ENCODE measurements at places on chromosomes 5 and 9.

DNA sequence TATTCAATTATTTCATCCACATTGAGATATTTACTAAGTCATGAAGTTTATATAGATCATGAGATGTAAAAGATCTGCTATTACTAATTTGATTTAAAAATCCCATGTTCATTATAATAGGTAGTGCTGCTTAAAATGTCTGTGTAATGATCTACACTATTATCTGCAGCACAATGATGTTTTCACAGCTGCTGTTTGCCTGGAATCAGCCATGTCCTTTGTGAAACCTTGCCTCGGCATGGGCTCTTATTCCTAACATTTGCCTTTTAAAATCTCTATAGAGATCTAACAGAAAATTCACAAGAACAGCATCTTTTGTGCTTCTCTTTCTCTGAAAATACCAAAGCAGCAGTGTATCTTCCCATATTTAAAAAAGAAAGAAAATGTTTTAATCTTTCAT is 444.6 kb downstream of the PTPRD start:
- DNase-seq: no peak

DNA sequence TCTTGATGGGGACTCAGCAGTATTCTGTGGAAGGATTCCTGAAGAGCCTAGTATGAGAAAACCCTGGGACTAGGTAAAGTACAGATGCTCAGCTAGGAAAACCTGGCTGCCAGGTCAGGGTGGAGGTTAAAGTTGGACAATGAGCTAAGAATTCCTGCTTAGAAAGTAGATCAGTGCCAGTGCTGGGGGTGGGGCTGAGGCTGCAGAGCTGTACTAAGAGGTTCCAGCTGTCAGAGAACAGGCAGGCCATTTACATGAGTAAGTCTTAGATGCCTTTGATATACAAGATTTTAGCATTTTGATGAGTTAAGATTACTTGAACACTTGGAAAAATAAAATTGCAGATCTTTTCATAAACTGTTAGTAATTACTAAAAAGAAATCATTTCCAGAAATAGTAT is 332.3 kb upstream of the NUDT12 start:
- DNase-seq: no peak

DNA sequence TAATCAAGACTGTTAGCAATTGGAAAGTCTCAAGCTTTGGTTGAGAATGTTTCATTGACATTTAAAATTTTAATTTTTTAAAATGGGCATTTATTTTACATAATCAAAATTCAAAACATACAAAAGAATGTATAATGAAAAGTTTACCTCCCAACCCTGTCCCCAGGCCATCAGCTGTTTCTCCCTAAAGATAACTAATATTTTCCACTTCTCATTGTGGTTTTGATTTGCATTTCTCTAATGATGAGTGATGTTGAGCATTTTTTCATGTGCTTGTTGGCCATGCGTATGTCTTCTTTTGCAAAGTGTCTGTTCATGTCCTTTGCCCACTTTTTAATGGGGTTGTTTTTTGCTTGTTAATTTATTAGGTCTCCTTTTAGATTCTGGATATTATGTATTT is 11.4 kb upstream of the MACIR start:
- no peak for DNase-seq

DNA sequence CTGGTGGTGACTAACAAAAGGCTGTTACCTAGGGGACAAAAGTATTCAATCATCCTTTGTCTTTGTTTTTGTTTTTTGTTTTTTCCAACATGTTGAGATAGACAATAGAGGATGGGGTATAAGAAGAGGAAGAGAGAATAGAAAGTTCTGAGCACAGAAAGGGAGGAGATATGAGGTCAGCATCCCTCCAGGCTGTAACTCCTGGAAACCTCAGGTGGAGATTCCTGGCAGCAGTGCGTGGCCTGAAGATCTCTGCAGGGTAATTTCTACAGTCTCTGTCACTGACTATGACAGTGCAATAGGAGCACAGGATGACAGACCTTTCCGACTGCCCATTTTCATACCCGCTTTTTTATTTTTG is 112.1 kb downstream of the ADRB2 start:
- DNase-seq: peak; percentile 88

DNA sequence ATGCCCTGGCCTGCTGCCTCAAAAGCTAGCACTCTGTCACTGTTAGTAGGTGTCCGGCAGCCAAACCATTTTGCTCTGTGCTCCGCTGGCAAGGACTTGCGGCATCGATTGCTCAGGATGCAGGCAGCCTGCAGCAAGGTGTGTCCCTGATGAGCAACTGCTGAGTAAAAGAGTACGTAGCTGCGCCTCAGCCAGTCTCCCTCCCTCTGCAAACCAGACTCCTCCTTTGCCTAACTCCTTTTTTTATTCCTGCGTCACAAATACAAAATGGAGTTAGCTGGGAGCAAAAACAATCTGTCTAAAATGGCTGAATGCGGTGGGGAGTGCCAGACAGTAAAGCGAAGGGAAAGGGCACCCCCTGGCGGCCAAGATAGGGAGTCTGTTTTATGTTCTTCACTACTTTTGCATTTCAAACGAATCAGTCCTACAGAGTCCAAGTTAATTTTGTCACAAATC is 61.1 kb downstream of the DIAPH1 start:
- DNase-seq: peak; percentile 90

DNA sequence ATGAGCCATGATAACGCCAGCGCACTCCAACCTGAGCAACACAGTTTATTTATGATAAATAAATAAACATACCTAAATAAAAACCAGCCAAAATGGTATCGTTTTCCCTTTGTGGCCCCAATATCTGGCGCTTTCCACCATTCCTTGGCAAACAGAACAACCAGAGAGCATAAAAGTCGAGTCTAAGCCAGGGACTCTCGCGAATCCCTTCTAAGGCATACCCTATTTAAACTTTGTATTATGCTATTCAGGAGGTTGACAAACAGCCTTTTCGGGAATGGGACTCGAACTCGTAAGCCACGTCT is 386 bp upstream of the MATR3 start:
- DNase-seq: no peak

DNA sequence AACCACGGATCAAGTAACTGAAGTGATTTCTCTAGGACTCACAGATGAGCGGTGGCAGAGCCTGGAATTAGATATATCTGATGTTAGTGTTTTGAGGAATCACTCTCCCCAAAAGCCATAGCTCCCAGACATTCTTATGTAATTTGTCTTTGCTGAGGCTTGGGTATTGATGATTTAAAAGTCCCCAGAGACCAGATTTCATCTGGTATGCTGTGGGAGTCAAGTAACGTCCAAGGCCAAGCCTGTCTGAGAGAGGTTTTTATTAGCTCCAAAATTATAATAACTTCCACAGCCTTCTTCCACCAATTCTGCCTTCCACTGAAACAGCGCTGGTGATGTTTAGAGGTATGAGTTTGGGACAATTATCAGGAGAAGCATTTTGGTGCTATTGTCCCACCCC is 21.3 kb upstream of the KCNIP1 start:
- DNase-seq: no peak

GRCh38 chr5:153746440-153746839 is 256.0 kb downstream of the GRIA1 start:
- no peak for DNase-seq

DNA sequence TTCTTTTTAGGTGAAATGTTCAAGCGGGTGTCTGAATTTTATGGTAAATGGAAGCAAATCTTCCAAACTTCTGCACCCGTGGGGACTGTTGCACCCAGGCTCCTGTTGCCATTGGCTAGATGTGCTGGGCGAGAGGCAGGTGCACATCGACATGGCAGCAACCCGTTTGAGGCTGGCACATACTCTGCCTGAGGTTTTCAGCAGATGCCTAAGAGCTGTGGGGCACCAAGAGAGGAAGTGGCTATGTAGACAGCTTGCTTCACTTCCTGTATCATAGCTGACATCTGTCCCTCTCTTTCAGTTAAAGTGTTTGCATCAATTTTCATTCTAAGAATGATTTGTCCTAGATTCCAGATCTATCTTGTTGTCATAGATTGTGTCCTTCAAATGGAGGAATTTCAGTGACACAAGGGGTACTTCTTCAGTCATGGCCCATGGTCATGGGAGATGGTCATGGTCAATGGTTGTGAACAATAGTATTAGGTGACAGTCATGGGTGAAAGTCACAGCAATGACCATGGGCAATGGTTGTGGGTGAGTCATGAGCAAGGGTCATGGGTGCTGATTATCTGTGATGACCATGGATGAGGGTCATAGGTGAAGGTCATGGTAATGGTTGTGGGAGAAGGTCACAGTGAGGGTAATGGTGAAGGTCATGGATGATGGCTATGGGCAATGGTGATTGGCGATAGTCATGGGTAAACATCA is 115.1 kb upstream of the IRX4 start:
- DNase-seq: no peak

GRCh38 chr5:32684260-32684659 is 26.9 kb upstream of the NPR3 start:
- DNase-seq: no peak

DNA sequence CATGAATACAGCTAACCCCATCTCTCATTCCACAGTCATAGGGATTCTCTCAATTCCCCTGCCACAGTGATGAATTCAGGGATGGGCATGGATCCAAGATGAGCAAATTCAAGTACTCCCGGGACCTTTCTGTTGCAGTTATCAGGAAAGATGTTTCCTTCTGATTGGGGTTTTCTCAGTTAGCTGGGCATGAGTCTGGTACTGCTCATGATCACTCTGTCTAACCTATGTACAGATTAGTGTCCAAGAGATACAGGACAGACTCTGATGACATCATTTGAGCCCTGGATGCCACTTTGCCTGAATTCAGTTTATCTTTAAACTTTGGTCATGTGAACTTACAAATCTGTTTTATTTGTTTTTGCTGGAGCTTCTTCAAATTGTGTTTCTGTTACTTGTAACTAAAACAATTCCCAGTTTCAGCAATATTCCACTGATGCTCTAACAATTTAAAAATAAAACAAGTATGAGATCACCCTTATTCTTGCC is 257.7 kb upstream of the KLF9 start:
- DNase-seq: no peak

DNA sequence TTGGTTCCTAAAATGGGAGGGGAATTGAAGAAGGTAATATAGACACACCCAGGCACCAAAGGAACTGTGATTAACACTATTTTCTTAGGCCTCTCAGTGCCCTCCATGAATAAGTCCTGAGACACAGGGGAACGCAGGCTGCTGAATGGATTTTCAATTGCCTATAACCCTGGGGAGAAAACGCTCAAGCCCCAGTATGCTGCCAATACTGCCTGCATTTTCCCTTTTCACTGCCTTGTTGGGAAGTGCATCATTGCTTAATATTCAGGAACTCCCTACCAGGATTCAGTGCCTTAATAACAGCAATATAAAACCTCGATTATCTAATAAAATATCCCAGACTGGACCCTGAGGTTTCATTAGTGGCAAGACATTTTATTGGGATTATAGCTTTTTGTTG is 25.4 kb downstream of the APBA1 start:
- no peak for DNase-seq

DNA sequence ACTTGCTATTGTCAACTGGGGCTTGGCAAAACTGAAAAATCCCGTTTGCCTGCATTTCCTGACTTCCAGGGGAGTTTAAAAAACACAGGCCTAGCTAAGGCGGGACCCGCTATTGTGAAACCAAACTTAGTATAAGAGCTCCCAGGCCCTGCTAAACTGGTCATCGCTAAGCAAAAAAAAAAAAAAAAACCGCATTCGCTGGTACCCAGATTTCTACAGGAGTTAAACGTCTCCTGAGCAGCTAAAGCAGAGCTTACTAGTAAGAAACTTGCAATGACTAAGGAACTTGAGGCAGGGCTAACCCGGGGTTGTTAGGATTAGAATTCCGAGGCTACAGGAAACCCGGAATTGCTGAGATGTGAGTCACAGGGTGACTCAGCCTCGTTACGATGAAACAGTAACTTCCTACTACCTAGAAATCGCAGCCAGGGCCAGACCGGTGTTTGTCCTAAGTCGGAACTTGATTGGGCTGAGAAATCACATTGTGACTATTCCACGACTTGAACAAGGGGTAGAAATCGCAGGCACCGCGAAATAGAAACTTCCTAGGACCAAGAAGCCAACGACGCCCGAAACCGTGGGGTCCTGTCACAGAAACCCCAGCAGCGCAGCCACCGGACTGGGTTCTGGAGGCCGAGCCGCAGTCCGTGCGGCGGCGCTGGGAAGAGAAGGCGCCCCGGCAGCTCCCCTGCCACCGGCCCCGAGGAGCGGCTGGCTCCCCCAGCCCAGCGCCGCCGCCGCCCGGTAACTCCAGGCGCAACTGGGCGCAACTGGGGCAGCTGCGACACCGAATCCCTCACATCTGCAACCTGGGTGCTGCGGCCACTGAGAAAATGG is 89.4 kb downstream of the ANXA2R start:
- peak; percentile 97 for DNase-seq

GRCh38 chr5:123450640-123451039 is 27.4 kb upstream of the CEP120 start:
- no peak for DNase-seq

DNA sequence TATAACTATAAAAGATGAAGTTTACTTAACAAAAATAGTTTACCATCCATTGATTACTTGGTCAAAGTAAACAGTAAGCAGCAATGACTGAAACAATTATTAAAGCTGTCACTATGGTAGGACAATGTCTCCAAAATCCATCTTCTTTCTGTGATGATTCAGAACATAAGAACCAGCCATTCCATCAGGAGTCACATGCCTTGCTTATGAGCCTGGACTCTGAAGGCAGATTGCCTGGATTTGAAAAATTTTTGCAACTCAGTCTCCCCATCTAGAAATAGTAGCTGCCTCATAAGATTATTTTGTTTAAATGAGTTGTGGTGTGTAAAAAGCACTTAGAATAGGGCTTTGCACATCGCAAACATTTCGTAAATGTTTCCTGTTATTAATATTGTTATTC is 136.2 kb downstream of the LIFR start:
- DNase-seq: no peak

DNA sequence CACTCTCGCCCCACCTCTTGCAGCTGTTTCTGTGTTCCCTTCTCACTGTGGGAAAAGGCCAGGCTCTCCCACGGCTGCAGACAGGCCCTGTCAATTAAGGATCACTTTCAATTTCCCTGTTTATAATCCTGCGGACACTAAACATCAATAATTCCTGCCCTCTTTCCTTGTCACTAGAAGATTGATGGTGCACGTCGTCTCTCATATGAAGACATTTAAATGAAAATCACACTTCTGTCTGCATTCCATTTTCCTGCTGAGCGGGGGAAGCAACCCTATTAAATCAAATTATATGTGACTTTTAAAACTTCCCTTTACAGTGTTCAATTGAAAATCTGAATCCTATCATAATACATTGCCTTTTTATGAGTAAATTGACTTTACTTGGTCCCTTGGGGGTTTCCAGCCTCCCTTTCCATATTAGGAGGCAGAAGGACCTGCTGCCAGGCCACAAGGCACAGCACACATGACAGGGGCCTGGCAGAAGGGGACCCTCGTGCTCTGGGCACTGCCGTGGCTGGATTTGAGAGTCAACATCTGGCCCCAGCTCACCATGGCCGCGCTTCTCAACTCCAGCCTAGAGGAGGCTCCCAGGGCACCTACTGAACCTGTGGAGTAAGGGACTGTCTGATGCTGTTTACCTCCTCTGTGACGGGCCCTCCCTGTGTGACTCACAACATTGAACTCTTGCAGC is 311.0 kb upstream of the IRX4 start:
- no peak for DNase-seq

Measured in trophoblast cell (in vitro differentiated cells and primary cell).